ENCODE measurements at places on chromosomes 12 and 14.

DNA sequence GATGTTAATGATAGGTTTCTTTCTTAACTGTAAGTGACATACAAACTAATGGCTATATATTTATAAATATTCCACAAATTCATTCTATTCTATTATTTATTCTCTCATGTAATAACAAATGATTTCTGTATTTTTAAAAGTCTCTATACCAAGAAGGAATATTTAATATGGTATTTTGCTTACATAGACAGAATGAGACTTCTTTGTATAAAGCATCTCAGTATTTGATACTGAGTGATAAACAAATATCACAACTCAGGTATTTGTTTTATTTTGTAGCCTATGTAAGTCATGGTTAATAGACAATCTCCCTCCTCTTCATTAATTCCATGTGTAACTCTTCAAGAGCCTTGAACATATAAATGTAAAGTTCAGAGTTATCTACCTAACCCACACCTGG lies 18.0 kb downstream of the ATL1 start:
- DNase-seq, result no peak

GRCh38 chr14:49720744-49721143 lies 27.8 kb downstream of the KLHDC1 start:
- DNase-seq, result no peak

GRCh38 chr12:23952071-23952470 lies 2.6 kb upstream of the SOX5 start:
- DNase-seq, result no peak

GRCh38 chr12:5447320-5447719 lies 15.4 kb downstream of the NTF3 start:
- no peak for DNase-seq

GRCh38 chr12:12992418-12993130 lies 7.5 kb downstream of the HEBP1 start:
- DNase-seq, result no peak

DNA sequence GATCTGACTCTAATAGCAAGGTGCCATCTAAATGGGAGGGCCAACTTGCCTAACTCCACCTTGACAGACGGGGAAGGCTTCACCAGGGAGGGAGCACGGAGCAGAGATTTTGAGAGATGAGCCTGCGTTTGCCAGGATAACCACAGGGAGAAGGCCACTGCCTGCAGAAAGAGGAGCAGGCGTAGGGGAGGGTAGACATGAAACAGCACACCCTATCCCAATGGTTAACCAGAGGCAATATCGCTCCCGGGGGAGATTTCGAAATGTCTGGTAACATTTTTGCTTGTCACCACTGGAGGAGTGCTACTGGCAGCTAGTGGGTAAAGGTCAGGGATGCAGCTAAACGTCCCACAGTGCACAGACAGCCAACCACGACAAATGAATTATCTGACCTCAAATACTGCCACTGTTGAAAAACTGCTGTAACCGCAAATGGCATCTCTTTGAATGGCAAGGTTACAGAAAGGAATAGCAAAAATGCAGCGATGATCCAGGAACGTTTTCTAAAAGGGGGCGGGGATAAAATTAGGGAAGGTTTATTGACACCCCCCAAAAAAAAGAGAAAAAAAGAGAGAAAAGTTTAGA lies 126.0 kb upstream of the ATF7IP start:
- DNase-seq, result no peak

- DNase-seq, result no peak
Measured at GRCh38 chr14:25607192-25607591, 557.2 kb upstream of the STXBP6 start.

- DNase-seq, result no peak
Measured at GRCh38 chr12:23431006-23431405, 518.5 kb downstream of the SOX5 start.
